ENCODE measurements at places on chromosomes 3 and 15.

DNA sequence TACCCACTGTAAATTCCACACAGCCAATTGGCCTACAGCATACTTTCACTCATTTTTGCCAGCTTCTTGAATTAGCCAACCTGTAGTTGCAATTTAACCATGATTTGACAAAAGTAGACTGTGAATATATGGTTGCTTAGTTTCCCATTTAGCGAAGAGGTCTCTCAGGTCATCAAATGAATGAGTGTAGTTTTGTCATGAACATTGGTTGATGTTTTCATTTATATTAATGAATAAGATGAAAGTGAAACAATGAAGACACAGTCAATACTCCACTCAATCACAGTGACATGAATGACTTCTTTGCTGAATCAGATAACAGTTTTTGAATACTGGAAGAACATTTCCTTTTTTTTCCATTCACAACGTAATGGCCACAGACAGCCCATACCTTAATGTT, 15.3 kb upstream of the FAM3D start:
- DNase-seq: no peak

- DNase-seq: no peak
Observed at GRCh38 chr3:116065501-116065900, 379.8 kb downstream of the LSAMP start.

- no peak for DNase-seq
Observed at GRCh38 chr15:63922261-63922904, 88.6 kb upstream of the HERC1 start.

GRCh38 chr3:194481525-194482195, 5.1 kb downstream of the ATP13A3 start:
- DNase-seq: no peak

DNA sequence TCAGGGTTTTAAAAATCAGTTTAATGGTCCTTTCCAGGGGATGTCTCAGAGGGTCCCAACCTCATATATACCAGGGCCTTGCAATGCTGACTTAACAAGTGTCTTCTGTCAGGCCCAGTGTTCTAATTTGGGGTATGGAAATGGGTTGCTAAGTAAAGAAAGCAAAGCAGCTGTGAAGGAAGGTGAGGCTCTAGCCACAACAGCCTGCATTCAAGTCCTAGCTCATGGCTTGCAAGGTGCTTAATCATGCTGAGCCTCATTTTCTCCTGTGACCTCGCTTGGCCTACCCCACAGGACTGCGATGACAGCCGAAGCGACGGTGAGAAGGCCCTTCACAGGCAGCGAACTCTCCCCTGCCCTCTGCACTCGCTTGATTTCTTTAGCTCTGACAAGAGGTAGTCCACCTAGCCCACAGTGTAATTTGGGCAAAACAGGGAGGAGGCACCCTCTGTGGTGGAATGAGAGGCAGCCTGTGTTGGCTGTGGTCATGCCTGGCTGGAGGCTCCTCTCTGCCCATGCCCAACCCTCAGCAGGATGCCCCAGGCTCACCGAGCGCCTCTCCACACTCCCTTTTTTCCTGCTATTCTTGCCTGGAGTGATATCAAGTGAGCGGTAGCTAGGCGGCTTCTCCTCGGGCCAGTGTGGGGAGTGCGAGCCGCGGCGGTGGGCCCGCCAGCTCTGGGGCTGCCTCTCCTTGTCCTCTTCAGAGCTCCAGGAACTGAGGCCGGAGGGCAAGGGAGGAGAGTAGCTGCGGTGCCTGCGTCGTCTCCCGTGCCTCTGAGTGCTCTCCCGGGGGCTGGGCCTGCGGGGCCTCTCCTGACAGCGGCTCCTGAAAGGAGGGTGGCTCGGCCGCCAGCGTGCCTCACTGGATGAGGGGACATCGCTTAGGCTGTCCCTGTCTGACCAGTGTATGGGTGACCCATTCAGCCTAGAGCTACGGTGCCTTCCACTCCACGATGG, 29.2 kb downstream of the ILDR1 start:
- DNase-seq: no peak

- no peak for DNase-seq
Observed at GRCh38 chr3:52054661-52055511, 1.5 kb downstream of the DUSP7 start.

DNA sequence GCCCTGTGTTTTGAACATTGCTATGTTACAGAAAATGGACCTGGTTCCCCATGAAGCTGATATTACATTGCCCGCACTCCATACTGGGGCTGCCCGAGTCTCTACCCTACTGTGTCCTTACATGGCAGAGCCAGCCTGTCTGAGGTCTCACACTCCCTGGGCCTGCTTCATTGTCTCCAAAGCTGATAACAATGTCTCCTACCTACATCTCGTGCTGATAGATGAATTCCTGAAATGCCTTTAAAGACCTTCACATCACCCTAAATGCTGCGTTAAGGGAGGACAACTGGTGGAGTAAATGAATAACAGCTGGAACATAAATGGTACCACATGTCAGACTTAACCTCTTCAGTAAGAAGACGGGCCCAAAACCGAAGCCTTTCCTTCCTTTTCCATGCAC, 62.9 kb upstream of the PTX3 start:
- DNase-seq: no peak

GRCh38 chr3:2861120-2861519, 249.1 kb downstream of the IL5RA start:
- DNase-seq: no peak

- no peak for DNase-seq
Observed at GRCh38 chr3:9111866-9112265, 137.6 kb downstream of the SRGAP3 start.

GRCh38 chr3:29382409-29382808, 101.5 kb downstream of the RBMS3 start:
- DNase-seq: no peak

DNA sequence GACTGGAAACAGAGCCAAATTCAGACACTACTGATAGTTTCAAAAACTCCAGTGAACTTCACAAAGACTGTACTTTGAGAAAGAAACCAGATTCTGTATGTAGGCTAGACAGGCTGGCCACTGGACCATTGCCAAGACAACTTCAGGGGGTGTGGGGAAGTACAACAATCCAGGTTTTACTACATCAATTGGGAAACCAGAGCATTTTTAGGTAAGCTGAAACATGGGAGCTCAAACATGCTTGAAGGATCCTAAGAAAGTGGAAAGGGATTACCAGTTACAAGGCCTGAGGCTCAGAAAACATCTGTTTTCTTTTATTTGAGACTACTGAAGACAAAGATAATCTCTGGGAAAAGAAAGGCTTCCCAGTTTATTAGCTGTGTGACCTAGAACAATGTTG, 26.9 kb upstream of the ZNF280D start:
- no peak for DNase-seq

DNA sequence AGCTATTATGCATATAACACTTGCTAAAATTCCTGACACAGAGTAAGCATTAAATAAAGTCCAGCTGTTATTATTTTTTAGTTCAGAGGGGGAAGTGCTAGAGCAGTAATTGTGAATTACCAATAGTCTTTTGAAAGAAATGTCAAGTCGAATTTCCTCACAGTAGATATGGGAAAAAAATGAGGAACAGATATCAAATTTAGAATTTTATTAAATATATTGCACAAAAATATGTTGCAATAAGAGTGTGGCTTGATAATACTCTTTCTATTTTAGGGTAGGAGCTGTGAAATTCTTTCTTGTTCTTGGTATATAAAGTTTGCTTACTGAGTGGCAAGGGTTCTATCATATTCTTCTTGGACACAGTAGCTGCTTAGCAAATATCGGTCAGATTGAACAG, 181.3 kb downstream of the NFKBIZ start:
- DNase-seq: no peak

GRCh38 chr3:197499427-197499826, 56.3 kb downstream of the BDH1 start:
- no peak for DNase-seq
